Activated naive CD8-positive, alpha-beta T cell treated with anti-CD3 and anti-CD28 coated beads, Interleukin-2, amount 50 U/mL, for 24 hours (primary cell): ENCODE measurements at places on chromosomes 7 and 10.

- DNase-seq, result no peak
These were observed 6.9 kb downstream of the CHPF2 start for GRCh38 chr7:151238924-151239836.

- DNase-seq, result no peak
These were observed 390.0 kb downstream of the TNS3 start for GRCh38 chr7:47191876-47192291.

DNA sequence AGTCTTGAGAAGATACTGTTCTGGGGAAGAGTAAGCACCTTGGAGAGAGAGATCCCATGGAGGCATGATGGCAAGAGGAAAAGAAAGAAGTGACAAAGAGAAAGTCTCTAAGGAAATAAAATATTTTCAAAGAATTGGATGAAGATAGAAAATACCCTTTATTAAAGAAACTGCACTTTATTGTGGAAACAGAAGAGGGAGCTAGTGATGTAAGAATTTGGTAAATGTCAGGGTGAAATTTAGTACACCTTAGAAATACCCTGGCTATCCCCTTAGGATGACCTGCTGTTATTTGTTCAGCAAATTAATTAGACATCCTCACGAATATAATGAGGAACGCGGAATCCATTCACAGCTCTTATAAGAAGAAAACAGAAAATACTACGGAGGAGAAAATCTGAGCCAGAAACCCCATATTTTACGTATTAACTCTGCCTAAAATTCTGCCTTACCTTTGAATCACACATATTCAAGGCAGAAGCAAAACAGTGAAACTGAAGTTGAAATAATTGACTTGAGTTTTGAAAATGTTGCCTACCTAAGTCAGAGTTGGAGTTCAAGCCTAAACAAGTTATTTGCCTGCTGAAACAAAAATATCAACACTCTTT lies 90.7 kb downstream of the TFPI2 start:
- no peak for DNase-seq

GRCh38 chr7:113071465-113071864 lies 15.2 kb downstream of the GPR85 start:
- no peak for DNase-seq

DNA sequence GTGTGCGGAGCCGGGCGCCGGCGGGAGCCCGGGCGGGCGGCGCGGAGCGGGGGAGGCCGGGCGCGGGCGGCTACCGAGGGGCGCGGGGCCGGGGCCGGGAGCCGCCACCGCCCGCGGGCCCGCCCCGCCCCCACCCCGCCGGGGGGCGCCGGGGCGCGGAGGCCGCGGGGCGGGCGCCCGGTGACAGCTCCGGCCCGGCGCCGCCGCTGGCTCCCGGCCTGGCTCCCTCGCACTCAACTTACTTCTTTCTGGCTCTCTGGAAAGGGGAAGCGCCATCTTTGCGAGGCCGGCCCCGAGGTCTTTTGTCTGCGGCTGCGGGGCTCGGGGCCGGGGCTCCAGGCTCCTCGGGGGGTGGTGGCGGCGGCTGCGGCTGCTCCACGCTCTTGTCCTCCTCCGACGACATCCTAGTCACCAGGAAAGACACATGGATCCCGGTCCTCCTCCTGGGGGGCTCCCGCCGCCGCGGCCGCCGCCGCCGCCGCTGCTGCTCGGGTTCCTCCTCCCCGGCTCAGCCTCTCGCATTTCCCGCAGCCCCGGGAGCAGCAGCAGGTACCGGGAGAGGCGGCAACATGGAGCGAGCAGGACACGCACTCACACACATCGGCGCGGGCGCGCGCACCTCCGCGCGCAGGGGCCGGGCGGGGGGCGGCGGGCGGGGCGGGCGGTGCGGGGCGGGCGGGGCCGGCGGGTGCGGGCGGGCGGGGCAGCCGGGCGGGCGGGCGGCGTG lies at the start of gene KMT2C:
KMT2C (minus strand) TSS at position 620 of the 727 bp plus-strand sequence; CDS start at position 403, 217 bp downstream.
- DNase-seq, result peak; percentile 51

- DNase-seq, result no peak
These were observed 41.7 kb downstream of the REEP3 start for GRCh38 chr10:63562857-63563256.

DNA sequence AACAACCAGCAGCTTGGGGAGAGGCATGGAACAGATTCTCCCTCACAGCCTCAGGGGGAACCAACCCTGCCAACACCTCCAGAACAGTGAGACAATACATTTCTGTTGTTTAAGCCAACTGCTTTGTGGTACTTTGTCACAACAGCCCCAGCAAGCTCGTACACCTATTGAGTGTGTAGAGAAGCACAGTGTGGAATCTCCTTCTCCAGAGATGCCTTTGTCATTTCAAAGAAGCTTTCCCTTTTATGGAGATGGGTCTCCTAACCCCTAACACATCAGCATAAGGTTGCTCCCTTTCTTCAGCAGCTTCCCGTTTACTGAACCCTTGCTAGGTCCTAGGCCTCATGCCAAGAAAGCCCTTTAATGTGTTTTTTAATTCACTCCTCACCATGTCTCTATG lies 60.7 kb upstream of the AGK start:
- no peak for DNase-seq

DNA sequence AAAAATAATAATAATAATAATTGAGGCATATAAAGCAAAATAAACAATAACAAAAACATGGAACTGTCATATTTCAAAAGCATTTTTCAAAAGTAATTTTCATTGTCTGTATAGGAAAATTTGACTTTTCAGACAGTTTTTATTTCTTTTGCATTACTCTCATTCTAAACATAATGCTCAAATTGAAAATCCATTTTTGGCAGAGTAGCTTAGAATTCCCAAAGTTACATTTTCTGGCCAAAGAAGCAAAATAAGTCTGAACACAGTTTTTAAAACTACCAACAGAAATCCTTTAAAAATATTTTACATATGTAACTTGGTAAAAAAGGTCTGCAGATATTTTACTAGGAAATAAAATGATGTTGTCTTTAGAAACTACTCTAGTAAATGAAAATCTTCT lies 535.4 kb downstream of the ANKRD7 start:
- DNase-seq, result no peak
